Adrenal gland (tissue), 19 donors: ENCODE measurements at places on chromosomes 16 and 17.

DNA sequence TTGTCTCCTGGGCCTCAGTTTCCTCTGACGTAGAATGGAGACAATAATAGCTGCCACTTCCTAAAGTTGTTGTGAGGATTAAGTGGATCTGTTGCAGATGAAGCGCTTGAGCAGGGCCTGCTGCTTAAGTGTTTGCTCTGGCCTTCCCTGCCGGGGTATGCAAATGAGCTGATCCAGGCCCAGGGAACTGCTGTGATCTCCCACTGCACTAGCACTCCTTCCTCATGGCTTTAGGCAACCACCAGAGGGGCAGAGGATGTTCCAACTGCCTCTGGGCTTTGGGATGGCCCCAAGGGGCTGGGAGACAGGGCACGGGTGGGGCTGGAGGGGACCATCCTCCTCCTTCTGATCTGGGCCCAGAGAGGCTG lies 6.2 kb downstream of the SBK1 start:
- DNase-seq = no peak

DNA sequence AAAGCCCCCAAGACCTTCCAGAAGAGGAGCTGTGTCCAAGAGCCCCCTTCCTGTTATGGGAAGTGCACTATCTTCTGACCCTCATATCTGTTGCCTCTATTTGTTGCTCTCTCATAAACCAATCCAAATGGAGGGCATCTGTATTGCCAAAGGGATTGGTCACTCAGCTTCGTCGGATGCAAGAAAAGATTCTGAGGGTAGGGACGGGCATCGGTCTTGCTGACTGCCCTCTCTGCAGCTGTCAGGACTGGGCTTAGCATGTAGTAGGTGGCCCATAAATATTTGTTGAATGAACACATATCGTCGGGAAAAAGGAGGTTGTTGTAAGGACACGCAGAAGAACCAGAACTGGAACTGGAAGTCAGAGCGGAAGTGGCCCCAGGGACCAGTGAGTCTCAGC lies 44.1 kb downstream of the CCDC42 start:
- no peak for DNase-seq

GRCh38 chr16:83946781-83947566 lies 6.1 kb upstream of the OSGIN1 start:
- no peak for DNase-seq

DNA sequence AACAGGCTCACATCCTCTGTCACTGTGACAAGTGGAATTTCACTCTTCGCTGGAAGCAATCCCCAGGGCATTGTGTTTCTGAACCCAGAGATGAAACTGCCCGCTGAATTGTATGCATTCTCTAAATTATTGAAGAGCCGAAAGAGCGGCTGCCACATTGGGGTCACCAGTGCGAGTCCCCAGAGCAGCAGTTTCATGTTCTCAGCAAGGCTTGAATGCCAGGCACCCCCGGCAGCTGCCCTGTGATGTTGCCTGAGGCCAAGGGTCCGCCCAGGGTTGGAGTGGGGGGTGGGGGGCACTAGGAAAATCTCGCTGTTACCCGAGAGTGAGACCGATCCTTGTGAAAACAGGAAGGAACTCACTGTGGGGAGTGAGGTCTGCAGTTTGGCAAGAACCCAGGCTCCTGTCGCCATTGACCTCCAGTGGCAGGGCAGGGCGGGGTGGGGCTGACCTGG lies 20.7 kb upstream of the BCAR1 start:
- DNase-seq = no peak

DNA sequence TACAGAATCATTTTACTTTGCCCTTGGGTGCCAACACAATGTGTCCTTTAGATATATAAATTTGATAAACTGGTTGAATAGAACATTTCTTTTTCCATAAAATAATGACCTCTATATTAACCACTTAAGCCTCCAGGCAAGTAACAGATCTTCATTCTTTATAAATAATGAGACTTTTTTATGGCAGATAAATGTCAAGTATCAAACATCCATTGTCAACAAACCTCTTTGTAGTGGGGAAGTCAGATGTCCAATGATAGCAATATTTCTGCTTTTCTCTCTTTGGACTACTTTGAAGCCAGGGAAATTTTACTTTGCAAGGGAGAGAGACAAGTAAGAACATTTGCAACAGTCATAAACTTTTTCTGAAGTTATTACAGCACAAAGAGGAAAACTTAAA lies 841.2 kb downstream of the CDH8 start:
- DNase-seq = no peak

DNA sequence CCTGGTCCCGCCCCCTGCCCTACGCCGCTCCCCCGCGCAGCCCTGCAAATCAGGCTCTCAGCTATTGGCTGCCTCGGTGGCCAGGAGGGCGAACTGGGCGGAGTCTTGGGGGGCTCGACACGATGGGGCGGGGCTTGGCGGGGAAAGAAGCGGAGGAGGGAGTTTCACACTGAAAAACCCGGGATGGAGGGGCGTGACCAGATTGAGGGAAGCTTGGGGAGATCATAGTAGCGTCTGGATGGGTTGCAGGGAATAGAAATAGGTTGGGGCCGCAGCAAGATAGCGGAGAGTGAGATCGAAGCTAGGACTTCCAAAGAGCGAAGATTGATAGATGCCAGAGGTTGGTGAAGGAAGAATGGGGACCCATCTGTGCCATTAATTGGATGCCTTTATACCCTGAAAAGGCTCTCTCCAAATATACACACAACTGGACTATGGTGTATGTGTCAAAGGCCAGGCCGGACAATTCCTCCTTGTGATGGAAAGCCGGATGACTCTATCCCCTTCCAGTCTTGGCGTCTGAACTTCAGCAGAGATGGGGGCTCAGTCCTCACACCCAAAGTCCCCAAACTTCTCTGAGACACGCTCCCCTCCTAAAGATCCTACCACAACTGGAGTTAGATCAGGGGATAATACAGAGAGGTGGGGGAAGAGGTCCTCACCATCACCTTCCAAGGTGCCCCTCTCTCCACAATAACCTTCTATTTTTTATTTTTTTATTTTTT lies 376 bp upstream of the STAC2 start:
- DNase-seq = no peak

GRCh38 chr17:43615330-43616028 lies 46.2 kb downstream of the MEOX1 start:
- no peak for DNase-seq

DNA sequence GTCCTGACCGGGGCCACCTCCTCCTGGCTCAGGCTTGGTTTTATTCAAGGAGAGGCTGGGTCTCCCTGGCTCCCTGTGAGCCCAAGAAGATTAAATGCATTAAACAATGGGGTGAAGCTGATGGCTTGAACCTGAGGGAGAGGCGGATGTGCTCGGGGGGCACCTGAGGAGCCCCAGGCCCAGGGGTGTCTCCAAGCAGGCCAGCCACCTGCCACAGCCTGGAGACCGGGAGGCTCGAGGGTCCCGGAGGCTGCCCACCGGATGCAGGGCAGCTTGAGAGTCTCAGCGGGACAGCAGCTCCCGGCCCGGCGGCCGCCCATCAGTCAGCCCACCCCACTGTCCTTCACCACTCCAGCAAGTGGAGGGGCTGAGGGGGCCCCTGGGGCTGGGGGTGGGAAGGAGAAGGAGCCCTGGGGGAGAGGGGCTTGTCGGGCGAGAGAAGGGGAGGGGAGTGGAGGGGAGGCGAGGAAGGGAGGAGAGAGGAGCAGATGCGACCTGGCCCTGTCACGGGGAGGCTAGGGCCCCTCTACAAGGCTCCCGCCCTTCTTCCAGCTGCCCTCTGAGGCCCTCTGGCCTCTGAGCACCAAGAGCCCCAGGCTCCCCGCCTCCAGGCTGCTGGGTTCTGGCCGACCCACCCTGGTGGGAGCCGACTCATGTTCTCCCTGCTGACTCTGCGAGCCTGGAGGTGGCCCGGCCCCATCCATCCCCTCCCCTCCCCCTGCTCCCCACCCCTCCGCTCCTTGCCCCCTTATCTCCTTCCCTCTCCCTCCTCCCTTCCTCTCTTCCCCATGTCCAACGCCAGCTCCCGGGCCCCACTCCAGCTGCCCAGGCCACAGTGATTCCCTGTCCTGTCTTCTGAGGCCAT lies 13.2 kb downstream of the CD7 start:
- no peak for DNase-seq

DNA sequence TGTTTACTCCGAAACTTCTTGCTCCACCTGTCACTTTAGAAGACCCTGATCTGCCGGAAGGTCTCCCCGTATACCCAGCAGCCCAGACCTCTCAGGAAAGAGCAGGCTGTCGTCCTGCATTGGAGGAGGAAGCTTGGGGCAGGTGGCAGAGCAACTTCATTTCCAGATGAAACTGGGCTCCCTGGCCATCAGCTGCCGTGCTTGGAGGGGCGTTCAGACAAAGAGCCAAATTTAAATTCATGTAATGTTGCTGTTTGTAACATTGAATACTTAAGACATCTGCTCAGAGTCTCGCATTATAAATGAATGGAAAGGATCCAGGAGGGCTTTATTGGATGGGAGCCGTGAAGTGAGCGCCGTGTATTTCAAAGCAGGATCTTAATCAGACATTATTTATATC lies 628.5 kb downstream of the MAF start:
- DNase-seq = no peak

- DNase-seq = no peak
Observed at GRCh38 chr16:52518884-52519283, 28.1 kb downstream of the TOX3 start.

GRCh38 chr17:7929158-7930023 lies at the start of gene KCNAB3:
Gene KCNAB3 (minus strand): TSS chr17:7929856. CDS start chr17:7929435, 421 bp downstream.
- peak; percentile 45 for DNase-seq

DNA sequence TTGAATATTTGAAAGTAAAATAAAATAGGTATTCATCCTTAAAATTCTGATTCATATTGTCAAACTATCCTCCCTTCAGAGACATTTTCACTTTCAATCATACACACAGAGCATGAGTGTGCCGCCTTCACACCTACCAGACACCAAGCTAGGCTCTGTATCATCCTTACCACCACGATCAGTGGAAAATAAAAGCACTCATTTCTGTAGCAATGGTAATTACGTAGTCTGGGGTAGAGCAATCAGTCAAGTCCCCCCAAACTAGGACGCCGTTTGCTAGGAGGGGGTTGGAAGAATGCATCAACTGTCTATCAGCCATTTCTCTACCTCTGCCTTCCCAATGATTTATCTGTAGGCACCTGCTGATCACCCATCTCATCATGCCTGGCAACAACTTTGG lies 84.6 kb upstream of the GRIN2A start:
- no peak for DNase-seq

DNA sequence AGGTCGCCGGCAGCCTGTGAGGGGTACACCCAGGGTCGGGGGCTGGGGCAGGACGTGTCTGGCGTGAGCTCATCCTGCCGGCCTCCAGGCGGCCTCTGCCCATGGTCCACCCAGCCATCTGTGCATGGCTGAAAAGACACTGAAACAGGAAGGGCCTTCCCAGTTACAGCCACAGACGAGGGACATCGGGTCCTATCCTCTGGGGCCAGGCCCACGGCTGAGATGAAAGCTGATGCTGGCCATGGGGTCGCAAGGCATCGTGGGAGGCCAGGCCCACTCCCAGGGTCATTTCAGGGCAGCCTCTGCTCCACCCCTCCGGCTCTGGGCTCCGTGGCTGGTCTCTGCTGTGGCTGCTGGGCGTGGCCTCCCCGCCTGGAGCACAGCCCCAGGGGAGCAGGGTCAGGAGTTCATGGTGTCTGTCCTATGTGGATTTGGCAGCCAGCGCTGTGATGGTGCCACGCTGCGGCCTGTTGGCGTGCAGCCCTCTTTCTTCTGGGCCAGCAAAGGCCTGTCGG lies 16.6 kb upstream of the ATP6V0C start:
- peak; percentile 75 for DNase-seq

DNA sequence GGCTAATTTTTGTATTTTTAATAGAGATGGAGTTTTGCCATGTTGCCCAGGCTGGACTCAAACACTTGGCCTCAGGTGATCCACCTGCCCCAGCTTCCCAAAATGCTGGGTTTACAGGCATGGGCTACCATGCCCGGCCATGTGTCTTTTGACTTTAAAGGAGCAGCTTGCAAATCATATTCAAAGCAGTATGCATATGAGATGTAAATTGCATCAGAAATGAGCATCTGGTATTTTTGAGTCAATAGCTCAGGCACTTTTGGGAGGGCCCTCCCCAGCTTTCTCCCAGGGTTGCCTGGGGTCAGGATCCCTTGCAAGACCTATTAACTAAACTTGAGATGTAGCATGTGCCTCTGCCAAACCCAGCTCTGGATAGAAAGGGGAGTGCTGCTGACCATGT lies 21.5 kb downstream of the EPOP start:
- DNase-seq = no peak

GRCh38 chr17:28906706-28907438 lies 4.0 kb upstream of the DHRS13 start:
- DNase-seq = no peak
